ENCODE measurements at places on chromosomes 7 and 10.

DNA sequence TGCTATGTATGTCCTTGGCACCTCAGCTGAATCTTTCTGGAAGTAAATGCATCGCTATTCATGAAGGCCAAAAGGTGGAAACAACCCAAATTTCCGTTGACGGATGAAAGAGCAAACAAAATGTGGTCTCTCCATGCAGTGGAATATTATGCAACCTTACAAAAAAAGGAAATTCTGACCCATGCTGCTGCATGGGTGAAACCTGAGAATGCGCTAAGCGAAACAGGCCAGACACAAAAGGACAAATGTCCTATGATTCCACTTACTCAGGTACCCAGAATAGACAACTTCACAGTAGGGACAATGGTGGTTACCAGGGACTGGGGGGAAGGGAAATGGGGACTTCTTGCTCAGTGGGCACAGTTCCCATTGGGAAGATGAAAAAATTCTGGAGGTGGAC, 158.8 kb downstream of the CAMK1D start:
- no peak for DNase-seq

GRCh38 chr10:7100032-7100702, 310.7 kb downstream of the SFMBT2 start:
- DNase-seq, result no peak

DNA sequence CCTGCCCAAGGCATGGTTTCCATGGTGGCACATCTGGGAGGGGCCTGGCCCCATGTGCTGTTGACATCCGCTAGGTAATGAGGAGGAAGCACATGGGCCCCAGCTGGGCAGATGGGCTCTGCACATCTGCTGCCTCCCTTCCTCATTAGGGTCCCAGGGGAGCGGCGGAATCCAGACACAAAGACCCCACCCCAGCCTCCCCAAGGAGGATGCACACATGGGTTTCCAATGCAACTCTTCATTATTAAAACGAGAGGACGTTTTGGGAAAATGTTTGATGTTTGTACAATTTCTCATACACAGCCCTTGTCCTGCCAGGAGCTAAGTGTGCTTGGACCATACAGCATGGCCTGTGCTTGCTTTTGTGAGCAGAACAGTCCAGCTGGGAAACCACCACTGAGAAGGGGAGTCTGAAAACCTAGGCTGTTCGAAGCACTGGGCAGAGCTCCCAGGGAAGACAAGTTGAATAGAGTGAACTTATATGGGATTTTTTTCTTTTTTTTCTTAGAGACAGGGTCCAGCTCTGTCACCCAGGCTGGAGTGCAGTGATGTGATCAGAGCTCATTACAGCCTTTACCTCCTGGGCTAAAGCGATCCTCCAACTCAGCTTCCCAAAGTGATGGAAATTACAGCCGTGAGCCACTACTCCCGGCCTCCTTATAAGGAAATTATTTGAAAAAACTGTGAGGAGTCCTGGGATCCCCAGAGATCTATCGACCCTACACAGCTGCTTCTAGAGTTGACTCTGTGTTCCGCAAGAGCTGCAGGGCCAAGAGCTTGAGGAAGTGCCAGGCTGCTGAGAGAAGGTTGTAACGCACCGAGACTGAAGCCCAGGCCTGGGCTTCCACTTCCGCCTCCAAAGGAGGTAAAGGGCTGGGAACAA, 23.4 kb downstream of the FAM107B start:
- no peak for DNase-seq

DNA sequence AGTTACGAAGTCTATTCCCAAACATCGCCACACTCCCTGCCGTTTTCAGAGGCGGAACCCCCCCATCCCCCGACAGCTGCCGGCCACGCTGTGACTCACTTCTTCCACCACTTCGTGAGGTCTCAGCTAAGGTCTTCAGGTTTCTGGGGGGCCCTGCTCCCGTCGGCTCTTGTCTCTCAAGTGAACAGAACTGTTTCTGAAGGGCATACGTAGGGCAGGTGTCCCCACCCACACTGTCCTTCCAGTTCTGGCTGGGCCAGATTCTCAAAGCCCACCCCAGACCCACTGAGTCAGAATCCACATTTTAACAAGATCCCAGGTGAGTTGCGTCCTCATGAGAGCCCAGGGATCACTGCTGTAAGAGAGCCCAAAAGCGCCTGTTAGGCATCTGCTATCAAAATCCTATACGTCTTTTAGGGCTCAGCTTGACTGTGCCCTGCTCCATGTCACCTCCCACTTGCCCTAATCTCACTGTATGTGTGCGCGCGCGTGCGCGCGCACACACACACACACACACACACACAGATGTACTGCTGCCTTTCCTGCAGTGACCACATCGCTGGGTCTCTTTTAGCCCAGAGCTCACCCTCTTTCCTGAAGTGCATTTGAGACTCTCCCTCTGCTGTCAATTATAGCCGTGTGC, 78.8 kb downstream of the PROSER2 start:
- peak; percentile 33 for DNase-seq

DNA sequence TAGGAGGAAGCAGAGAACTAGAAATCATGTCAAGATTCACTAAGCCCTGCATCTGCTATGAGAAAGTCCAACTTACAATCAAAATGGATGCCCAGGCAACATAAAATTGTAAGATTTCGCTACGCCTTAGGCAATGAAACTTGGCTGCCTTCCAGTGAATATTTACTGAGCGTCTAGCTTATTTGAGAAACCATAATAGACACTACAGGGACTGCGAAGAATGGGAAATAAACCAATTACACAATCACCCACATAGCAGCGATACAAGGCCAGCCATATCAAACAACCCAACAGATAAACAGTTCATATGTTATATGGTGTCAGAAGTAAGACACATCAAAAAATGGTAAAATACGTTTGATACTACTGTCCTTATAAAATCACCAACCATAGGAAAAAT, 545.0 kb upstream of the C7orf33 start:
- DNase-seq, result no peak

DNA sequence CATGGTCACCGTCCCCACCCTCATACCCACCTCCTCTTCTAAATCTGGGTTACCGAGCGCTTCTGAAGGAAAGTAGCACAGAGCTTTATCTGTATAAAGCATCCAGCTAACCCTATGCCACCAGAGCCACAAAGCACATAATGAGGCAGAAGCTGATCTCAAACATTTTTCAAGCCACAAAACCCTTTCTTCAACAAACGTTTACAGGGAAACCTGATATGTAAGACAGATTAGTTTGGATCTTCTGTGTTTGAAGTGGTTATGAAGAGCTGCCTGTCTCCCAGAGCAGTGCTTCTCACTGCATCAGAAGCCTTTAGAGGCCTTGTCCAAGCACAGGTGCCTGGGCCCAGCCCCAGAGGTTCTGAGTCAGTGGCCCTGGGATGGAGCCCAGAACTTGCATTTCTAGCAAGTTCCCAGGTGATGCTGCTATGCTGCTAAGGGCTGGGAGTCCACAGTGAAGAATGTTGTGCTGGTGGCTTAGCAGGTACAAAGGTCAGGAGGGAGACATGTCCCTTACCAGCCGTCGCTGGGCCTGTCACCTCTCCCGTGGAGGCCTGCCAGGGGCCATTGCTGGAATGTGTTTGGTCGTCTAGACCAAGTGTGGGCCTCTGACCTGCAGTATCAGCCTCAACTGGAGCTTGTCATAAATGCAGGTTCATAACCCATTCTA, 90.4 kb downstream of the TAF3 start:
- peak; percentile 13 for DNase-seq

GRCh38 chr10:30829901-30830300, 200.3 kb upstream of the LYZL2 start:
- peak; percentile 40 for DNase-seq

DNA sequence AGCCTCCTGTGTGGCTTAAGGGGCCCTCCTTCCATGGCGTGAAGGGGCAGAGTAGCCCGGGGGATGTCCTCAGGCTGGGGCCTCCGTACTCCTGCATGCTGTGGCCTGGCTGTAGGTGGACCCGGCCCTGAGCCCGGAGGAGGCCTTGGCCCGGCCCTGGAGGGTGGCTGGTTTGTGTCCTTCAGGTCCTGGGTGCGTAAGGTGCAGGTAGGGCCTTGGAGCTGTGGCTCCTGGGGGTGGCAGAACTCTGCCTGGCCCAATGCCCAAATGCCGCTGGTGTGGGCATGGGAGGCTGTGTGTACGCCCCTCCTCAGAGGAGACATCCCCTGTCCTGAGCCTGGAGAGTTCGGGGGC, 26.9 kb upstream of the AMZ1 start:
- no peak for DNase-seq

- DNase-seq, result no peak
These were observed 140.5 kb downstream of the WDR37 start for GRCh38 chr10:1196656-1197055.

DNA sequence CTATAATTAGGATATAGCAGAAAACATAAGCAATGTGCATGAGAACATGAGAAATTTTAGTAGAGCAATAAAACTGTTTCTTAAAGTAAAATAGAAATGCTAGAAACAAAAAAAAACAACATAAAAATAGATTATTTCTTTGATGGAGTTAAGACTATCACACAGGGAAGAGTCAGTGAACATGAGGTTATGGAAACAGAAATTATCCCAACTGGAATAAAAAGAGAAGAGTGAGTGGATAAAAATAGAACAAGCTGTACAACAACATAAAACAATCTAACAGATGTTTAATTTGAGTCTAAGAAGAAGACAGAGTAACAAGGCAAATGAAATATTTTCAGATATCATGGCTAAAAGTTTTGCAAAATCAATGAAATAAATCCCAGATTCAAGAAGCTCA, 7.5 kb upstream of the OR6B1 start:
- no peak for DNase-seq

- DNase-seq, result no peak
These were observed 1043.5 kb upstream of the SORCS1 start for GRCh38 chr10:108208038-108208437.

DNA sequence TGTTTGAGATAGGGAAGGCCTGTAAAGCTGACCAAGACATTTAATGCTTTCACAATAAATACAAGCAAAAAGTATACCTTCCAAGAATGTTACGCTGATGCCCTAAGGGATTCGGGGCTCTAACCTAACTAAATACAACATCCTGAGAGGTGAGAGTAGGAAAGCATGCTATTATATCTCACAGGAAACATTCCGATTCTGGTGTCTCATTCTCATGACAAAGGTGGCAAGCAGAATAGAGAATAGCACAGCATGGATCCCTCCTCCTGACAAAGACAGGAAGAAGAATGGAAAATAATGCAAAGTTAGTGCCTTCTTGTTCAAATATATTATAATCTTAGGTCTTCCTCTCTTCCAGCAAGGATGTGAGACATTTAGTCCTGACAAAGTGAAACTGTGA, 504.3 kb downstream of the TFEC start:
- DNase-seq, result no peak

All from iris pigment epithelial cell (primary cell).